MV-4-11 (cell line): ENCODE measurements at places on chromosomes 7 and 10.

DNA sequence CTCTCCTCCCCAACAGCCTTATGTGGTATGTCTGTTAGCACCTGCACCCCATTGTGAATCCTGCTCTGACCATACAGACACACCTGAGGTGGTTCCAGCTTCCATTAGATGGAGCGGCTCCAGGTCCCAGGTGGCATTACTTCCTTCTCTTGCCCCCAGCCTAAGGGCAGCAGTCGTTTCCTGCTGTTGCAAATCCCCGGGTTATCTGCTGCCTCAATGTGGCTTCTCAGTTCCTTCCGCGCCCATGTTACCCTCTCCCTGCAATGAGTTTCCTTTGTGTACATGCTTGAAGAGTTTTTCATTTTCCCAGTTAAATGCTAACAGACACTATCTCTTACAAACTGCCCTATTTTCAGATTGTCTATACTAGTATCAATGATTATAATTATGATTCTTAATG lies 62.8 kb upstream of the PRKCQ start:
- DNase-seq: no peak

DNA sequence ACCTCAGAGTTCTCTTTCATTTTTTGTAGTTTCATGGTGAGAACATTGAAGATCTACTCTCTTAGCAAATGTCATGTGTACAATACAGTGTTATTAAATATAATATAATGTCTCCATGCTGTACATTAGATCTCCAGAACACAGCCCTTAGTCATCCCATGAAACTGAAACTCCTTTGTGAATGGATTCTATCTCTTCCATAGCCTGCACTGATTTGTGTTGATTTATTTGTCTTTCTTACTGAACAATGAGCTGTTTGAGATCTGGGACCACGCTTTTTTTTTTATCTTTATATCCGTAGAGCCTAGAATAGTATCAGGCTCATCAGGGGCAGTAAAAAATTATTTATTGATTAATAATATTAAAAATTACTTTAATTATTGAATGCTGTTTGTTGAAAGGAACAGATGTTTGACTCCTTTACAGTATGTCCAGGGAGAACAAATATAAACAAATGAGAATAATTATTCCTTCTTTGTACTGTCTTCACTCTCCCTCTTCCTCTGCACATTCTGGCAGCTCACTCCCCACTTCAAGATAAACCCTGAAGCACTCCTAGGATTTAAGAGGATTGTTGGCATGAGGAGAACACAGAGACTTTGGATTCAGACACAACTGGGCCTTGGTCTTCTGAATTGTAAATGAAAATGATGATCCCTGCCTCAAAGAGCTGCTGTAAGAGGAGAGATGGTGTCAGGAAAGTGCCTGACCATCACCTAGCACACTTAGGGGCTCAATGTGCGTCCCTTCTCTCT lies 81.6 kb upstream of the MSRB2 start:
- no peak for DNase-seq

DNA sequence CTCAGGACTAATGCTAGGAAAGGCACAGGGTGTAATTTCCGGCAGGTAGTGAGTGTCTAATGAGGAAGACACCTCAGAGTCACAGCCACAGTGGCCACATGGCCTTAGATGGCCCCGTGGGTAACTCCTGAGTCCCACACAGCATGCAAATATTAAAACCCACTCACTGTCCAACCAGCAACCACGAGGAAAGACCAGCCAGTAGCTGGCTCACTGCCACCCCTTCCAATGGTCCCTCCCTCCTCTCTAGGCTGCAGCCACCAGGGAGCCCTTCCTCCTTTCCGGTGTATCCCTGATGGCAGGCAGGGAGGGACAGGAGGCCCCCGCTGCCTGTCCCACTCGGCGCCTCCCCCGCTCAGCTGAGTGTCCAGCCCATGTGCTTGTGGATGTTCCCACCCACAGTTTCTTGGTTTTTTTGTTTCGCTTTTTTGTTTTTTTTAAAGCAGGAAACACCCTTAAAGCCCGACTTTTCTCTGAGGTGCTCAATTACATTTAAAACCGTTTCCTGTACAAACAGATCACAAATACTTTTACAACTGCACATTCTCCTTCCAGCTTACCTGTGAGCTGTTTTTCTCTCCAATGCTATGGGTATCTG lies 9.2 kb downstream of the BNIP3 start:
- DNase-seq: no peak

- no peak for DNase-seq
Observed at GRCh38 chr7:157495177-157495553, 158.4 kb downstream of the DNAJB6 start.

- DNase-seq: no peak
Observed at GRCh38 chr10:36042135-36042534, 400.0 kb upstream of the FZD8 start.

- no peak for DNase-seq
Observed at GRCh38 chr10:6283655-6284054, 80.9 kb downstream of the PFKFB3 start.
